ENCODE measurements at places on chromosomes 11 and 22.

- no peak for DNase-seq
Measured at GRCh38 chr11:77044886-77045285, 10.7 kb downstream of the B3GNT6 start.

DNA sequence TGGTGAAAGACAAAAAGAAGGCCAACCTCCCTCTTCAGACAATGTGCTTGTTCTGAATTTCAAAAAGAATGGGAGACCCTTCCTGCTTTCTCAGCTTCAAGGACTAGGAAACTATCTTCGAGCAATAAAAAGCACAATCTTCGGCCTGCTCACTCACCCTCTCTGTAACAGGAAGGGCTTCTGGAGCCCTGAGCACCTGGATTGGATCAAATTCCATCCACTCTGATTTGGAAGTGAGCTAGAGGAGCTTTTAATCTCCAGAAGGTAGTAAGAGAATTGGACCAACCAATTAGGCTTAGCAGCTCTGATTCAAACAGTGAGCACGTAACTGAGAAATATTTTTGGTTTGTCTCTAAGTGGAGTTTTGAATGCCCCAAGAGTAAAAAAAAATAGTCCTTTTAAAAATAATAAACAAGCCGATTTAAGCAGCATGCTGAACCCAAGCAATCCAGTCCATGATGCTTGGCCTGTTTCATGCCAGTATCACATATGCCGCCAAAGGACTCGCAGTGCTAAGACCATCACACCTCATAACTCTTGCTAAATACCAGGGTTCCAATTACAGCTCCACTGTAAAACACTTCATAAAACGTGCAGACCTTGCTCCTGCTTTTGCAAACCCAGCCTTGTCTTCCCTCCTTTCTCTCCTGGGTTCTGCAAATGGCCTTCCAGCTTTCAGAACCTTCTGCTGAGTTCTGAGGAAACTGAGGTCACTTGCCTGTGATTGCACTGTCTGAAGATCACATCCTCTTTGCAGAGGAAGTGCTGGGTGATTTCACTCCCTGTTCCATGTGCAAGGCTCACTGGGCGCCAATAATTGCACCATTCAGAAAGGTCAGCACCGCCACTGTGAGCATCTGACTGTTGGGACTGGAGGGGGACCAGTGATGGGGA lies 74.4 kb downstream of the SLC1A2 start:
- no peak for DNase-seq

- no peak for DNase-seq
Measured at GRCh38 chr11:46917109-46917761, 1.1 kb downstream of the LRP4 start.

GRCh38 chr11:75869661-75870455 lies 54.8 kb downstream of the UVRAG start:
- DNase-seq = no peak

GRCh38 chr22:23234409-23235161 lies 54.3 kb downstream of the BCR start:
- DNase-seq = no peak

- DNase-seq = no peak
Measured at GRCh38 chr11:69278091-69278867, 15.7 kb upstream of the MYEOV start.

DNA sequence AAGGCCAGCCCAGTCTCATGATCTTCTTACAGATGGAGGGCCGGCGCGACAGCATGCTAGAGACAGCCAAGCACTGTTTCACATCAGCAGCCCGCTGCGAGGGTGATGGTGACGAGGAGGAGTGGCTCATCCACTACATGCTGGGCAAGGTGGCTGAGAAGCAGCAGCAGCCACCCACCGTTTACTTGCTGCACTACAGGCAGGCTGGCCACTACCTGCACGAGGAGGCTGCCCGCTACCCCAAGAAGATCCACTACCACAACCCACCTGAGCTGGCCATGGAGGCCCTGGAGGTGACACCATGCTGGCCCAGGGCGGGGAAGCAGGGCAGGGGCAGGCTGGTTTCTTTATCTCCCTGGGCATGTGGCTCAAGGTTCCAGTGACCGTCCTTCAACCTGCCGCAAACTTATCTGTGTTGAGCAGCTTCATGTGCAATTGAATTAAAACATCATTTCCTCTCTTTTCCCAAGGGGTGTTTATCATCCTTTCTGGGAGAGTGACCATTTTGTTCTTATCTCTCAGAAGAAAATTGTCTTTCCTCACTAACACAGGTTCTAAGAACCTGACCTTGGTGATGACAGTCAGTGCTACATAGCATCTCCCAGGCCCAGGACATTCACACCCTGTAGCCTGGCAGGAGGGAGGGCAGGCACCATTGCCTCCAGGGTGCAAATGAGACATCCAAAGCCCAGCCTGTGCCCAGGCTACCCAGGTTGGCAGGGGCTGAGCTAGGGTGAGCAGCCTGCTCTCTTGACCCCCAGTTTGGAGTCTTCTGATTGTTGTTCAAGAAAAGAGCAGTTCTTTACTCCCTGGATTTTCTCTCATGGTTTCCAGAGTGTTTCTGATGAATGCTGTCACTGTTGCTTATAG lies 80.7 kb downstream of the CABIN1 start:
- no peak for DNase-seq

- no peak for DNase-seq
Measured at GRCh38 chr22:46591930-46592329, 28.3 kb upstream of the GRAMD4 start.

DNA sequence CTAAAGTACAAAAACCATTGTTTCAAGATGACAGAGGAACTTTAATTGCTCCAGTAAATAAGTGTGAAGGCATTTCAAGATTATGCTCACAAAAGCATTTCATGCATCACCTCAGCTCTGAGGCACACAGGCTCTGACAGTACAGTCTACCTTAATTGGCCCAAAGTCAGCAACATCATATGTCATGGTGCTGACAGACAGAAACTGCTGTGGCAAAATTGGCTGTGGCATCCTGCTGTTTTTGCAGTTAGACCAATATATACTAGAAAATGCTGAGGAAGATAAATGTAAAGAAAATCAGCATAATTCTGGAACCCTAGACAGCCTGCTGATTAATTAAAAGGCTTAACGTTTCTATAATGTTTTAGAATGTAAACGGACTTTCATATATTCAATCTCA lies 34.9 kb upstream of the PPP2R1B start:
- DNase-seq = no peak

GRCh38 chr11:57798905-57799559 lies 37.4 kb downstream of the CTNND1 start:
- DNase-seq = no peak

DNA sequence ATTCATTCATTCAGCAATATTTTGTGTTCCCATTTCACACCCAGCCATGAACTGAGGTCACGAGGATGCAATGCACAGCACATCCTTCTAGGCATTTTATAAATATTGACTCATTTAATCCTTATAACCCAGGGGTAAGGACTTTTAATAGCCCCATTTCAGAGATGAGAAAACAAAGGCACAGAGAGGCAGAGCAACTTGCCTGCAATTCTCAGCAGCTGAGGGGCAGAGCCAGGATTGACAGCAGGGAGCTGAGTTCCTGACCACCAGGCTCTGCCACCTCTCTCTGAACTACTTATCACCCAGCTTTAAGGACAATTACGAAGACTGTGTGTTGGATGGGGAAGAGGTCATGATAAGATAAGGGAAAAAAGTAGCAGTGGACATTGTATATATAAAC lies 12.8 kb upstream of the FGF3 start:
- no peak for DNase-seq

DNA sequence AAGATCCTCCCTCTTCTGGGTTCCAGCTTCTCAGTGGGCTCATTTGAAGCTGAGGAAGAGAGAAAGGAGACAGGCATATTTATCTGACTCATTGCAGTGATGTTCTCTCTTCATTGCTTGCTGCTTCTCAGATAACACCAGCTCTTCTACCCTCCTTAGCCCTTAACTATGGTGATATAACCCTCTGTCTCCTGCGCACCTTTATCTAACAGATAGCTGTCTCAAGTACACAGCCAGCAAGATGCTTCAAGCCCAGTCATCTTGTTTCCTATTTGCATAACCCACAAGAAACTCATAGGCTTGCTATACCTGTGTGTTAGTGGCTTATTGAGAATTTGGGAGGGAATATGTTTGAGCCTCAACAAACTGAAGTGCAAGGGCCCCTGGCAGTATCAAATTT lies 12.6 kb downstream of the PRSS23 start:
- no peak for DNase-seq

- DNase-seq = no peak
Measured at GRCh38 chr11:69711822-69712801, 8.3 kb upstream of the FGF19 start.

DNA sequence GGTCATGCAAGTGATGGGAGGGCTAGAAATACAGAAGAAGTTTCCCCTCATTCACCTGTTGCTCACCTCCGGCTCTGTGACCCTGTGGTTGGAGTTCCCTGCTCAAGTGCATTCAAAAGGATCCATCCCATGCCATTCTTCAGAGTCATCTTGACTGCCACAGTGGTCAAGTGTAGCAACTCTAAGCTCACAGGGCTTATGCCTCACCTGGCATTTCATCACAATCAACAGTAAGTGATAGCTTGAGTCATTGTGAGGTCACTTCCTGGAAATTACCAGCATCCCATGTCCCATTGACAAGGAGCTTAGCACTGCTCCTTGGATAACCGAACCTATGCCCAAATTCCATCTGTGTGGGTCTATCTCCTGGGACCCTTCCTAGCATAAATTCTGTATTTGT lies 55.6 kb downstream of the OR4C45 start:
- no peak for DNase-seq

DNA sequence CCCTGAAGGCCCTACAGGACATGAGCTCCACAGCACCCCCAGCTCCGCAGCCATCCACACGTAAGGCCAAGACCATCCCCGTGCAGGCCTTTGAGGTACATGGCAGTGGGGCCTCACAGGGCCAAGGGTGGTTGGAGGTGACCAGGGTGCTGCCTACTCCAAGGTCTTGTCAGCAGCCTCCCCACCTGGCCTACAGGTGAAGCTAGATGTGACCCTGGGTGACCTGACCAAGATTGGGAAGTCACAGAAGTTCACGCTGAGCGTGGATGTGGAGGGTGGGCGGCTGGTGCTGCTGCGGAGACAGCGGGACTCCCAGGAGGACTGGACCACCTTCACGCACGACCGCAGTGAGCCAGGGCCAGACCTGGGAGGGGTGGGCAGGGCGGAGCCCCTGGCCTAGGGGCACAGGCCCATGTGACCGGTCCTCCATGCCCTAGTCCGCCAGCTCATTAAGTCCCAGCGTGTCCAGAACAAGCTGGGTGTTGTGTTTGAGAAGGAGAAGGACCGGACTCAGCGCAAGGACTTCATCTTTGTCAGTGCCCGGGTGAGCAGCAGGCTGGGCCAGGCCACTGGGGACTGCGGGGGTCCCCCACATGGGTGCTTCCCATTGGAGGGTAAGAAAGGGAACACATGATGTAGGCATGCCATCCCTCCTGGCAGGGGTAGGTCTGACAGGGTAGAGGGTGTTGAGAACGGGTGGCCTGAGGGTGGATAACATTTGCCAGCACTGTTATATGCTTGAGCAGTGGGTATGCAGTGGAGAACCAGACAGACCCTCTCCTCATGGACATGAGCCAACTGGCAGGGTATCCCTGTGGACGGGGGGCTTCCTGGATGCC lies 5.6 kb downstream of the INPPL1 start:
- DNase-seq = no peak

DNA sequence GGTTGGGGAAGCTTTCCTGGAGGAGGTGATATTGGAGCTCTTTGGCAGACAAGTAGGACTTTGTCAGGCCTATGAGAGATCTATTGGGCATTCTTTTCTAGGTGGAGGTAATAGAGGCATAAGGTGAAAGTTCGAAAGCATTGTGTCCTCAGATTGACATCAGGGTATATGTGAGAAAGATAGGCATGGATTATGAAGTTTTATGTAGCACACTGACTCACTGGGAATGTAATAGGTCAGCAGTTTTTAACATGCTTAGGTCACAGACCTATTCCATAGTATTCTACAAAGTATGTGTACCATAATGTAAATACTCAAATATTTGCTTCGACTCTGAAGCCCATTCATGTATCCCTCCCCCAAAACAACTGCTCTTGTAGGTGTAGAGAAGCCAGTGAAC lies 11.8 kb downstream of the HIKESHI start:
- no peak for DNase-seq

DNA sequence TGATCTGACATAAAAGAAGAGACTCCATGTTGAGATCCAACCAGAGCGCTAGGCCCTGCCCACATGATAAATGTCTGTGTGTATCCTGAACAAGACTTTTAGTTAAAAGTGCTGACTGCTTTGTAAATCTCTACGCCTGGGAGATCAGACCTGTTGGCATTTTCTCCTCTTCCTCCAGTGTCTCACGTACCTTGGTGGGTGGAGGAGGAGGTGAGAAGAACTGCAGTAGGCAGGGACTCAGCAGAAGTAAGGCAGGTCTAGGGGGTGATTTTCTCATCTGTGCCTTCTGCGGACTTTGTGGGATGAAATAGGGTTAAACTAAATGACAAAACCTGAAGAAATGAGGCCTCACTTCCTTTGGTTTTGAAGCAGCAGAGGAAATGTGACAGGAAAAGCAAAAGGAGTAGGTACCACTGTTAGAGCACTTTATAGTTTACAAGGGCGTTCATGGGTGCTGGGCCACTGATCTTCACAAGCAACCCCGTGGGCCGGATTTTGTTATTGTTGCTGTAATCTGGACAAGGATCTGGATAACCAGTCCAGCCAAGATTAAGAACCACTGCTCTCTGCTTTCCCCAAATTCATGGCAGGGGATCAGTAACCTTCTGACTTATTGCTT lies 36.7 kb upstream of the PLET1 start:
- DNase-seq = peak; percentile 15

DNA sequence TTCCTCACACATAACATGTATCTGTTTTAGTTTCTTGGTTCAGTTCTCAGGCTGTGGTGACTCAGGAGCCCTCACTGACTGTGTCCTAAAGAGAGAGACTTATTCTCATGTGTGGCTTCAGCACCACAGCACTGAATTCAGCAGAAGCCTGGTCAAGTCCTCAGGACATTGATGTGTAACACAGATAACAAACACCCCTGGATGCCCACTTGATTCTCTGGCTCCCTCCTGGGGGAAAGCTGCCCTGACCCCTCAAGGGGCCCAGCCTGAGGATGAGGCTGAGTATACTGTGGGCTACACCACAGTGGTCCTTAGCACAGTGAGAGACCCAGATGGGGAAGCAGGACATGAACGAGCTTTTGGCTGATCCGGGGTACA lies 87.2 kb upstream of the VPREB1 start:
- DNase-seq = no peak

GRCh38 chr11:8041576-8041975 lies 39.4 kb upstream of the TUB start:
- no peak for DNase-seq

- no peak for DNase-seq
Measured at GRCh38 chr22:37636186-37636948, 3.1 kb upstream of the SH3BP1 start.

GRCh38 chr11:67545280-67545679 lies 22.0 kb upstream of the CABP2 start:
- no peak for DNase-seq

Measured in activated CD4-positive, alpha-beta T cell treated with anti-CD3 and anti-CD28 coated beads for 24 hours (primary cell).